ENCODE measurements at places on chromosomes 12 and 14.
A peak's percentile ranks its signal among the peaks of the same experiment; 100 is the strongest.

DNA sequence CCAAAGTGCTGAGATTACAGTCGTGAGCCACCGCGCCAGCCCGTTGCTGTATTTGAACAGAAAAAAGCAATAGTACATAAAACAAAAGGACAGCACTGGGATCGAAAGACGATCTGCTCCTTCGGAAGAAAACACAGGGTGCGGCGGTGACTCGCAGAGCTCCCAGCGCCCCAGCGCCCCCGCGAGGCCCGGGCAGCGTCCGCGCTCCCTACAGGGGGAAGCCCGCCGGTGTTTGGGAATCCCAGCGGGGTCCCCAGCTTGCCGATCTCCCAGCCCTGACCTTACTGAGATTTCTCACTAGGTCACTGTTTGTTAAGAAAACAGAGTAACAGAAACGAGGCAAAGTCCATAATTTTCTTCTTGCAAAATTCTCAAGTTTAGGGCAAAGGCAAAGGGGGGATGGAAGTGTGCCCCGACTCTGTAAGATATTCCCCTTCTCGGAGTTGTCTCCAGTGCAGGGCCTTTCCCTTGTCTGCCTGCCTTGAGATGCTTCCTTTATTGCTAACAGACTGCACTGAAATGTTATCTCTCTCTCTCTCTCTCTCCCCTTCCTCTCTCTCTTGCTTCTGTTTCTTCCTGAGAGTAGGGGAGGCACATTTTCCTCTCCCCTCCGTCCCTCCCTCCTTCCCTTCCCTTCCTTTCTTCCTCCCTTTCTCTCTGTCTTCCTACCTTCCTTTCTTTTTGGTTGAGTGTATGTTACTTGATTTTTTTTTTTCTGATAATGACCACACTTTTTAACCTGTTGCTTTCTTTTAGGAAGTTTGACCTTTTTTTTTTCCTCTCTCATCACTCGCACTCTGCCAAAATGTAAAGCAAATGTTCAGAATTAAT is 91.9 kb downstream of the TMEM30B start:
- no peak for DNase-seq

GRCh38 chr12:53171725-53172329 is 8.7 kb upstream of the ZNF740 start:
- DNase-seq = no peak

GRCh38 chr14:99730876-99731546 is 46.9 kb downstream of the CYP46A1 start:
- peak; percentile 24 for DNase-seq

DNA sequence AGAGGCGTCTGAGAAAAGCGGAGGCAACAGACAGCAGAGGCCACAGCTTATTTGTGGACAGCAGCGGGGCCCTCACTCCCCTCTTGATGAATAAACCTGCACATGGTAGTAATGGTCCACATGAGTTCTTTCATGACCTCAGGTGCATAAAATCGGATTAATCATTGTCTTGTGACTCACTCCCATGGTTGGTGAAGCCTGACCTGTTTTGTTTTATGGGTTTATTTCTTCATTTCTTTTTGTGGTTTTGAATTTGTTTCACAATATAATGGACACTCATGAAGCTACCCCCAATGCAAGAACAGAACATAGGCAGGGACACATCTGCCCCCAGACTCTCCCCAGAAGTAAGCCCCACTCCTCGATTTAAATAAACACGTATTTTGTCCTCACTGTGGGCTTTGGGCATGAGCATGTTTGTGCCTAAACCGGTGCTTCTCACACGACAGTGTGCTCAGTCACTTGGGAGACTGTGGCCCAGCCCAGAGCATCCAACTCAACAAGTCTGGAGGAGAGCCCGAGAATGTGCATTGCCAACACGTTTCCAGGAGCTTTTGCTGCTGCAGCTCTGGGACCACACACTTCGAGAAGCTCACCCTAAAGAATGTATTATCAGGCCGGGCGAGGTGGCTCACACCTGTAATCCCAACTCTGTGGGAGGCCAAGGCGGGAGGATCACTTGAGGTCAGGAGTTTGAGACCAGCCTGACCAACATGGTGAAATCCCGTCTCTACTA is 116.1 kb downstream of the SCARB1 start:
- no peak for DNase-seq

DNA sequence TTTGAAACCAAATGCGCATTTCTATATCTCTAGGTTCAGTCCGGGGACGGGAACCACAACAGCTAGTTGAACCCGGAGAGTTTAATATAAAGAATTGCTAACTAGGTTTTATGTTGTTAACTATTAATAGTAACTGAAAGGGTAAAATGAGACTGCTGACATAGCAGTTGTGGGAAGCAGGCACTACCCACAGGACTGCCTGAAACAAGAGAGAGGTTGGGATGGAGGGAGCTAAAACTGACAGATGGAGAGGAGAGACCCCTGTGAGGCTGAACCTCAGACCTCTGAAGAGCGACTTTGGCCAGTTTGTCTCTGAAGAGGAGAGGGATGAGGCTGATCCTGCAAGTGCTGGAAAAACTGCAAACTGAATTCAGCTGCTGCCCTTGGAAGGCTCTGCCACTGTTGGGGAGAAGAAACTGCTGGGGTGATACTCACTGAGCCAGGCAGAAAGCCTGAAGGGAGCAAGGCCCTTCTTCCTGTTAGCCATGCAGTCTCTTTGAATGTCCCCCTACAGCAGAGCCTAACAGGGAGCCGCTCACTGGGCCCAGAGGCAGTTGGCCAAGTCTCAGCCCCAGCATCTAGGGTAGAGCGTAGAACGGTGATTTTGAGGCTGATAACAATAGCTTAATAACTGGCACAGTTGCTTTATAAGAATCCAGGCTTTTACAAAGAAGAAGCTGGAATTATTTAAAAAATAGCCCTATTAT is 172.2 kb downstream of the NPAS3 start:
- no peak for DNase-seq

DNA sequence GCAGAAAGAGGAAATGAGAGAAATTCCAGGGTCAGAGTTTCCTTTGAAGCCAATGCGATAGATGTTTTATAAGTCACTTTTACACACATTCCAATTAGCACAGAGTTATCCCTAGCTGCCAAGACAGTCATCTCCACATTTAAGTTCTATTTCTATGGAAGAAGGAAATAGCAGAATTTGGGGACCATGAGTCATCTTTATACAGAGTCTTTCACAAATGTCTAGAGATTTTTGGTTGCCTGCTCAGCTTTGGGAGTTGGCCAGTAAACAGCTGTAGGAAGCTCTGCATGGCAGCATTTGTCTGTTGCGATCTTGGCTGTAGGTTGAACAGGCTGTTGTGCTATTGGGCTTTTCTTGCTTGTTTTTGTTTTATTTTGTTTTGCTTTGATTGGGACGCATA is 884.3 kb downstream of the GALC start:
- DNase-seq = no peak

- no peak for DNase-seq
These were observed 390.7 kb downstream of the C12orf75 start for GRCh38 chr12:105721051-105721825.

DNA sequence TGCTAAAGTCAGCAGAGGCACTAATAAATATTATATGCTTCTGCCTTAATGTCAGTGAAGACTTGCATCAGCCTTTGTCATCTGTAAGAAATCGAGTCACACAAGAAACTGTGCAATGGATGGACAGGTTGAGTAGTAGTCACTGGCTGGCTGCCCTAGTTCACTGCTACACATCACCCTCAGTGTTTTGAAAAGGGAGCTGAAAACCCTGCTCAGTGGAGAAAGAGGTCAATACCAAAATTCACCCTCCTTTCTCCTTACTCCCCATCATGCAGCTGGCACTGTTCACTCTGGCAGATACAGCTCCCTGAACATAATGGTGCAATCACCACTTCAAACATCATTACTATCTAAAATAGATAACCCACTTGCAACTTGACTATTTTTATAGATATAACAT is 6.6 kb downstream of the ANKS1B start:
- DNase-seq = no peak

- DNase-seq = no peak
These were observed 48.6 kb upstream of the PPP1R12A start for GRCh38 chr12:79983492-79983891.

- no peak for DNase-seq
These were observed 12.8 kb upstream of the ZDHHC22 start for GRCh38 chr14:77154421-77154820.

DNA sequence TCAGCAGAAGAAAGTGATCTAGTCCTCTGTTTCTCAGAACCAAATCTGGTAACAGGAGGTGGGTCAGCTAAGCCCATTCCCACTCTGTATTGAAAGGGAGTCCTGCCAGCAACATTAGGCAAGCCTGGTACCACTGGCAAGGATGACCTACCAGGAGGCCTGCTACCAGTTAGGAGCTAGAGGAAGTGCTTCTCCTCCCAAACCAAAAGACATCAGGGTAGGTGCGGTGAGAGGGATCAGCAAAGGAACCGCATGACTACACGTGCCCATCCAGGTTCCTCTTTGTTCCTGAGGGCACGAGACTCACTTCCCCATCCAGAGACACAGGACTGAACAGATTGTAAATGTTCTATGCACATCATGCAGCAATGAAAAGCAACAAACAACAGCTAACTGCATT is 2.8 kb downstream of the KLRC4 start:
- DNase-seq = no peak

DNA sequence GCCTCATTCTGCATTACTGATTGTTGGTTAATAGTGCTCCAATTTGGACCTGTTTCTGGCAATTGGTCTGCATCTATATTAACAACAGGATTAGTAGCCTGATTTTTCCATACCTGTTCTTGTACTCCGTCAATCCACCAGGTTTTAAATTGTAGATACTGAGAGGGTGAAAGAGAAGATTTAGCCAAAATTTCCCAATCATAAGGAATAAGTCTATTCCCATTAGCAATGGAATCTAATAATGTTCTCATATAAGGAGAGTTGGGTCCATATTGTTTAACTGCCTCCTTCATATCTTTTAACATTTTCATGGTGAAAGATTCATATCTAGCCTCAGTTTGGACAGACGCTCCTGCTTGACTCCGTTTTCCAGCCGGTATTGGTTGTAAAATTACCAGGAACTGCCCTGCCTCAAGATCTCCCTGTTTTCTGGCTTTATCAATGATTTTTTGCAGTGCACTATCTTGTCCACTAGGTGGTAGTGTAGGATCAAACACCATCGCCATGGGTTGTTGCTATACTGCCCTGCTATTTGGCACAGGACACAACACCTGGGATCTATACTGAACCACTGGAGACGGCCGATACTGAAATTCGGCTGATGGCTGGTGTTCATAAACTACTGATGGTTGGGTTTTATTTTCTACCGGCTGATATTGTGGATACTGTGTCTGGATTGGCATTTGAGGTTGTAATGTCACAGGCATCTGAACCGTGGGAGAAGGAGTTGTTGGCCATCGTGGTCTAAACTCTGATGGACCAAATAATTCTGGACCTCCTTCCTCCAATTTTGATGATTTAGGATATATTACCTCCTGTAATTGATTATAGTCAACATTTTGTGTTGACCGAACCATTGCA is 25.2 kb downstream of the DHRS4L2 start:
- peak; percentile 40 for DNase-seq

DNA sequence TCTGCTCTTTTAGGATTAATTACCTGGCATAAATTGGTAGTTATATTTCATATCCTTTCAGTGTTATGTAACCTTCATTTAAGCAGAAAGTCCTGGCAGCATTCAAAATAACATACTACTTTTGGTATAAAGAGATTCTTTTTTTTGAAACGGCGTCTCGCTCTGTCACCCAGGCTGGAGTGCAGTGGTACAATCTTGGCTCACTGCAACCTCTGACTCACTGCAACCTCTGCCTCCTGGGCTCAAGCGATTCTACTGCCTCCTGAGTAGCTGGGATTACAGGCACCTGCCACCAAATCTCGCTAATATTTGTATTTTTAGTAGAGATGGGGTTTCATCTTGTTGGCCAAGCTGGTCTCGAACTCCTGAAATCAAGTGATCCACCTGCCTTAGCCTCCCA is 9.2 kb downstream of the KTN1 start:
- no peak for DNase-seq
